Activated naive CD4-positive, alpha-beta T cell treated with anti-CD3 and anti-CD28 coated beads for 36 hours (primary cell): ENCODE measurements at places on chromosomes 2 and 18.

DNA sequence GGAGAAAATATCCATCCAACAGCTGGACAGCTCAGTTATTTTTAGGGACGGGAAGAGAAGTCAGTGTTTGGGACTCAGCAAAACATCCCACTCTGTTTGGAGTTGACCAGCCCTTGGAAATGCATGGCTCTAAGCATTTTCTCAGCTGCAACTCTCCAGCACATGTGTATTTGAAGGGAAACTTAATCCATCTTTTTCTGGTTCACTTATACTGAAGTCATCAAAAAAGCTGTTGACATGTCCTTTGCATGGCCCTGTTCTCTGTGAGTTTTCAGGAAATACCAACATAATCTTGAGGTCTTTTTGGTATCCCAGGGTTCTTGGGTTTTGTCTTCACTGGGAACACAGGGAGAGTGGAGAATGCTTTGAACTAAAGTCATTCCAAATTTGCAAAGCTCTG, 91.9 kb upstream of the CELF4 start:
- no peaks in the 10 kb centered on the region for H3K36me3 ChIP-seq
- H3K4me3 ChIP-seq: no peak overlapping the region
- H3K27me3 ChIP-seq: no peaks in the 10 kb centered on the region

- no peak for DNase-seq
- no peaks in the 10 kb centered on the region for H3K27me3 ChIP-seq
- H3K4me3 ChIP-seq: no peak overlapping the region
- no peaks in the 10 kb centered on the region for H3K4me1 ChIP-seq
- H3K36me3 ChIP-seq: peaks cover 31% of the 10 kb centered on the region
These were observed 59.8 kb downstream of the ZNF236 start for GRCh38 chr18:76882146-76882545.

DNA sequence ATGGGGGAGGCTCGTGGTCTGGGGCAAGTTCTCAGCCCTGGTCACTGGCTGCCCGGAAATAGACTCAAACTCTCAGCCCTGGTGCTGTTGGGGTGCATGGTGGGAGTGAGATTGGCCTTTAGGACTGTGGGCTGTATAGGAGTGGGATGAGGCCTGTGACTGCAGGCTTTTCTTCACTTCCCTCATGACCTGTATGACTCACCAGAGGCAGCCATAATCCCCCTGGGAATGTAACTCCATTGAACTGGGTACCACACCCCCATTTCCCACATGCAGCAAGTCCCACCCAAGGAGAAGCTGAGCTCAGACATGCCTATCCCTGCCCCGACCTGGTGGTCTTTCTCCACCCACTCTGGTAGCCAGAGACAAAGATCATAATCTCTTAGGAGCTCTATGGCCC, 177.7 kb upstream of the OSR1 start:
- no peak for DNase-seq
- H3K27ac ChIP-seq: no peak overlapping the region
- peaks cover 7% of the 10 kb centered on the region for H3K27me3 ChIP-seq
- peaks cover 2% of the 10 kb centered on the region for H3K36me3 ChIP-seq
- no peaks in the 10 kb centered on the region for H3K4me1 ChIP-seq
- H3K4me3 ChIP-seq: no peak overlapping the region

DNA sequence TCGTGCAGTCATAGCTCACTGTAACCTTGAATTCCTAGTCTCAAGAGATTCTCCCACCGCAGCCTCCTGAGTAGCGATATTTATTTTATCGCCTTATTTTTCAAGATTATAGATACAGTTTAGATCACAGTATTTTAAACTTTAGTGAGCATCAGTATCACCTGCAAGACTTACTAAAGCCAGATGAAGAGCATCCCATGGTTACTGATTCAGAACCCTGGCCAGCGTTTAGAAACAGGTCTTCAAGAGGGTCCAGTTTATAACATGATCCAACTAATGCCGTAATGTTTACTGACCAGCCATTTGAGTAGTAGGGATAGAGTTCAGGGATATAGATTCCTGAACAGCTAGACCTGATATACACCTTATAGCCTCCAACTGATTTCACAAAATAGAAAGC, 146.1 kb downstream of the DCC start:
- H3K4me3 ChIP-seq: no peak overlapping the region
- H3K4me1 ChIP-seq: no peaks in the 10 kb centered on the region
- no peaks in the 10 kb centered on the region for H3K27me3 ChIP-seq
- H3K27ac ChIP-seq: no peak overlapping the region
- no peaks in the 10 kb centered on the region for H3K36me3 ChIP-seq
- no peak for DNase-seq
